Activated naive CD4-positive, alpha-beta T cell treated with anti-CD3 and anti-CD28 coated beads, Interleukin-2, amount 50 U/mL, for 16 hours (primary cell): ENCODE measurements at places on chromosomes 16 and 17.

GRCh38 chr17:75826561-75827307 lies 17.5 kb downstream of the UNC13D start:
- DNase-seq, result no peak

DNA sequence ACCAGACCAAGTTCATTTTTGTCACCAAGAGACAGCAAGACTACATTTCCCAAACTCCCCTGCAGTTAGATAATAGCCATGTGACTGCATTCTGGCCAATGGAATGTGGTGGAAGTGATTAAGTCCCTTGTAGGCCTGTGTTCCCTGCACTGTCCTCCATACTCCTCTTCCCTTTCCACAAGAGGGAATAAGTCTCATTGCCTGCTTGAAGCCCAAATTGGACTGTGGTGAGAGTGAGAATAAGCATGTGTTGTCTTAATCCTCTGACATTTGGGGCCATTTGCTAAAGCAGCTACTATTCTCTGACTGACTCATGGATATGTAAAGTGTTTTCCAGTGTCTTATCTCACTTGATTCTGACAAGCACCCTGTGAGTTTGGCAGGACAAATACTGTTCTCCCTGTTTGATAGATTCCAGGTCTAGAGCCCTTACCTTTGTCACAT lies 20.7 kb downstream of the PIK3R6 start:
- no peak for DNase-seq

- DNase-seq, result no peak
Observed at GRCh38 chr16:80543162-80543561, 2.4 kb downstream of the DYNLRB2 start.

GRCh38 chr16:75555213-75555706 lies 792 bp downstream of the TMEM231 start:
- no peak for DNase-seq

DNA sequence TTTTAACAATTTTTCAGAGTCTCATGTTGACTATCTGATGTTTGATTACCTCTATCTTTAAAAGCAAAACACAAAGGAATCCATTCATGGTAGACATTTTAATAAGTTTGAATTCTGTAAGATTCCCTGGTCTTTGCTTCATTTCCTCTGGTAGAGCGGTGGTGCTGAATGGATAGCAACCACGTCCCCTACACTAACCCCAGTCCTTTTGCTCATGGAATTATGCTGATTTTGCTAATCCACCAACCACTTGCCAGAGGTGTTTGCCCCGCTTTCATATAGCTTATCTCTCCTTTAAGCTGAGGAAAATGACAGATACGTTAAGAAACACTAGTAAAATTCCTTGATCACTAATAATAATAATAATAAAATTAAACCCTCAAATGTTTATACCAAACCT lies 9.5 kb downstream of the KCNJ16 start:
- DNase-seq, result no peak

- DNase-seq, result no peak
Observed at GRCh38 chr17:32859857-32860525, 16.9 kb downstream of the MYO1D start.

DNA sequence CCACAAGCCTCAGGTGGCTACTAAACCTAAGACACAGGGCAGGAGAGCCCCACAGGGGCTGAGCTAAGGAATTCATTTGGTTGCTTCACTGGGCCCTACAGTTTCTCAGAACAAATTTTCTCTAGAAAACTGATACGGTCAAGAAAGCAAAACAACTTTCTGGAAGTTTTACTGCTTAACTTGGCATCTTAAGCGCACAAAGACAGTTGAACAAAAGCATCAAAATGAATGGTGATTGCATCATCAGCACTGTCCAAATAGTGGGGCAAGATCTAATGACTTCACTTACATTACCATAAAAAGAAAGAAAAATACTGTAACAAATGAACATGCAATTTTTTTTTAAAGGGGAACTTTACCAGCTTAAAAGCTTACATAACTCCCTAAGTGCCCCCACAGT lies 47.6 kb downstream of the XPO6 start:
- DNase-seq, result no peak

DNA sequence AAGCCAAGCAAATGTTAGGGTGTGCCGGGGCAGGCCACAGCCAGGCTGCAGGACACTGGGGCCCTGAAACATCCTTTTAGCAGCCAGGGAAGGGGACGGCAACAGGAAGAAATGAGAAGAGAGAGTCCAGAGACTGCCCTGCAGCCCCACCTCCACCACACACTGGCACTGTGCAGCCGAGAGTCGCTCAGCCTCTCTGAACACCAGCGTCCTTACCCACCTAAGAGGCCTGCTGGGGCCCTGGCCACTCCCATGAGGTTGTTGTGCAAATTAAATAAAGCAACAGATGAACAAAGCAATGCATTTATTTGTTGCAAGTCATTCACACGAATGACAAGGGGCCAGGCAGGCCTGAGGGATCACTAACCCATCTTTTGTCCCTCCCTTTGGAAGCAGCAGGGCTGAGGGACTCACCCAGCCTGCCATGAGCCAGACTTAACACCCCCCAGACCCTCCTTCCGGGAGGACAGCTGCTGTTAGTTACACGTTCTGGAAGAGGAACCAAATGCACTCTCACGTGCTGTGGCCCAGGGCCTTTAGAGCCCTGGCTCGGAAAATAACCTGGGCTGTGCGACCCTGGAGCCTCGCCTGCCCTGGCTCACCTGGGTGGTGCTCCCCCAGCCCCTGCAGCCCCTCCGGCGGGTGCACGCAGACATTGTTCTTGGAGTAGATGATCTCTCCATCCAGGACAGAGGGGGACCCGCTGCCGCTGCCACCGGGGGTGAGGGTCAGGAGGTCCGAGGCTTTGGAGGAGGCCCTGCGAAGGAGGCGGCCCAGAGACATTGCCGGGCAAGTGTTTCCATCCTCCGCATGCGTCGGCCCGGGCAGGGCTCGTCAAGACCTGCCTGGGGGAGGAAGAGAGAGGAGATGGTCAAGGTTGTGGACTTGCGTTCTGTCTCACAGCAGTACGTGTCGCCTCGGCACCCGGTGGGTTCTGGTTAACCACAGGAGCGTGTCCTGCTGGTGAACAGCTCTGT lies 22.6 kb downstream of the TBC1D16 start:
- DNase-seq, result no peak

DNA sequence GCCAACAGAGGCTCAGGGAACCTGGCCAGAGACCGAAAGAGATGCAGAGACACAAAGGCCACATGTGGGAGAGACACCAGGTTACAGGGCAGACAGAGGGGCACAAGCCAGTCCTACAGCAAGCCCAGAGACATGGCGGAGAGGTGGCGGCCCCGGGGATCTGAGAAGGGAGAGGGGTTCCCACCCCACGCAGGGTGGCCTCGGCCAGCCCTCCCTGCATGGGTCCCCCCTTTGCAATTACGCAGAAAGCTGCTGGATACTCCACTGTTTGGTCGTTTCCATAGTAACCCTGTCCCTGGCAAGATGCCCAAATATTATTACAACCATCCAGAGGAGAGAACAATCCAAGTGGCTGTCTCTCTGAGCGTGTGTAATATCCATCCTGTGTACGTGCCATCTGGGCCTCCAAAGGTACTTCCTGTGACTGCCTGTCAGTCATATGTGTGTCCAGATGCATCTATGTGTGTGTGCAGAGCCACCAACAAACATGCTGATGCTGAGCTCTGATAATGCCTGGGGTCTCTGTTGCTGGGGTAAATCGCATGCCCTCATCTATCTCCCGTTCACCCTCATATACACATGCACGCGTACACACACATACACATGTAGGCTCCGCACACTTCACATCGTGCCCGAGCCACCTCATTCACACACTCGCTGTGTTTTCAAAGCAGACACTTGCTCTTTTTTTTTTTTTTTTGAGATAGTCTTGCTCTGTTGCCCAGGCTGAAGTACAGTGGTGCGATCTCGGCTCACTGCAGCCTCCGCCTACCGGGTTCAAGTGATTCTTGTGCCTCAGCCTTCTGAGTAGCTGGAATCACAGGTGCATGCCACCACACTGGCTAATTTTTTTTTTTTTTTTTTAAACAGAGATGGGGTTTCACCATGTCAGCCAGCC lies 5.5 kb downstream of the PCGF2 start:
- no peak for DNase-seq

DNA sequence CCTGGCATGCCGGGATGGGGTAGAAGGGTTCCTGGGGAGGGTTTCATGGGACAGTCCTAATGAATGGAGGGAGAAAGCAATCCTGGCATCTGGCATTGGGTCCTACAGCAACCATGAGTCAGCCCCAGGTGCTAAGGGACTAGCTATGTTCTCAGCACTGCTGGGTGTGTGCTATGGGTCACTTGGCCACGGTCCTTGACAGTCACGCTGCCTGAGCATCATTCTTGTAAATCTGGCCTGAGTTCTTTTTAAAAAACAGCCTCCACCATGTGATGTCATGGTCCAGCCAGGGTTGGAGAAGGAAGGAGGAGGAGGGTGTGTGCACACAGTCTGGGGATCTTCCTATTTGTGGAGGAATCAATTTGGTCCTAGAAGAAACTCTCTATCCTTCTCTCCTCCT lies 6.2 kb upstream of the RAMP2 start:
- no peak for DNase-seq

DNA sequence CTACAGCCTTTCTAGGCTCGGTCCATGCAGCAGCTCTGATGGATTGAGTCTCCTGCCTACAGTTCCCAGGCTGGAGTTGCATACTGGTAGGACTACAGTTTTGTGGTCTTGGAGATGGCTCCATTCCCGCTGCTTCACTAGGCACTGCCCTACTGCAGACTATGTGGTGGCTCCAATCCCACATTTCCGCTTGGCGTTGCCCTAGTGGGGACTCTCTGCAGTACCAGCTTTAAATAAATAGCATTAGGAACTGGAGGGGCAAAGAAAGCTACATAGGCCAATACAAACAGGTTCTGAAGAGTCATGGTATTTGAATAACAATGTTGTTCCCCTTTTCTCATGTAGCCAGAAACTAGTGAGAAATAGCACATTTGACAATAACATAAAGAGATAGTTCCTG lies 5.4 kb upstream of the GOSR2 start:
- no peak for DNase-seq

- no peak for DNase-seq
Observed at GRCh38 chr16:81657224-81657623, 121.9 kb upstream of the PLCG2 start.

GRCh38 chr17:76527430-76528111 lies 9.9 kb downstream of the CYGB start:
- peak; percentile 40 for DNase-seq

- DNase-seq, result no peak
Observed at GRCh38 chr17:45380991-45381390, 51.7 kb downstream of the ARHGAP27 start.

- DNase-seq, result no peak
Observed at GRCh38 chr16:5508371-5508770, 410.8 kb upstream of the EEF2KMT start.

DNA sequence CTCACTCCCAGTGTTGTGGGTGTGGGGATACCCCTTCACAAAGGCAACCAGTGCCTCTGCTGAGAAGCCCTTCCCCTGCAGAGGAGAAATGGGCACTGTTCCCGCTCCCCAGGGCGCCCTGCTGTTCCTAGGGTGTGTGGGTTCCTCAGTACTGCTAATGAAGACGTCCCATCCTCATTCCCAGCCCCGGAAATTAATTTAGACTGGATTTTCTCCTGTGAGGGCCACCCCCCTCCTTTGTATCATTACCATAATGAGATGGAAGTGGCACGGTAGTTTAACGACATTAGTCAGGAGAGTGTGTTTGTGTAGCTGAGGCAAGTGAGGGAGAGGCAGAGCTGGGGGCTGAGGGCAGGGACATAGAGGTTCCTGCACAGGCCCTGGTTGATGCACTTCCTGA lies 53.2 kb downstream of the PIPOX start:
- DNase-seq, result no peak

- no peak for DNase-seq
Observed at GRCh38 chr16:11907160-11907970, 8.4 kb downstream of the GSPT1 start.

GRCh38 chr17:80414508-80414802 lies 512 bp upstream of the ENDOV start:
- DNase-seq, result no peak

- DNase-seq, result no peak
Observed at GRCh38 chr16:88956546-88957432, 20.2 kb downstream of the CBFA2T3 start.

GRCh38 chr16:74623839-74624235 lies 16.9 kb upstream of the GLG1 start:
- DNase-seq, result no peak

DNA sequence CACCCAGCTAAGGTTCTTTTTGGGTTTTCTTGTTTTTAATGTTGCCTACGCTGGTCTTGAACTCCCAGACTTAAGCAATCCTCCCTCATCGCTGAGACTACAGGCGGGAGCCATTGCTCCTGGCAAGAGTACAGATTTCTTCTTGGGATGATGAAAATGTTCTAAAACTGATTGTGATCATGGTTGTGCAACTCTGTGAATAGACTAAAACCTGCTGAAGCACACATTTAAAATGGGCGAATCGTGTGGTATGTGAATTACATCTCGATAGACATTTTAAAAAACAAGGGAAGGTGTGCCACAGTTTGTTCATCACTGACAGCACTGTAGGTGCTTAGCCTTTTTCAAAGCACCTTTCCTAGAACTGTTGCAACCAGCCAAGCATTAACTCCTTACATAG lies 48.8 kb upstream of the CDH3 start:
- no peak for DNase-seq

DNA sequence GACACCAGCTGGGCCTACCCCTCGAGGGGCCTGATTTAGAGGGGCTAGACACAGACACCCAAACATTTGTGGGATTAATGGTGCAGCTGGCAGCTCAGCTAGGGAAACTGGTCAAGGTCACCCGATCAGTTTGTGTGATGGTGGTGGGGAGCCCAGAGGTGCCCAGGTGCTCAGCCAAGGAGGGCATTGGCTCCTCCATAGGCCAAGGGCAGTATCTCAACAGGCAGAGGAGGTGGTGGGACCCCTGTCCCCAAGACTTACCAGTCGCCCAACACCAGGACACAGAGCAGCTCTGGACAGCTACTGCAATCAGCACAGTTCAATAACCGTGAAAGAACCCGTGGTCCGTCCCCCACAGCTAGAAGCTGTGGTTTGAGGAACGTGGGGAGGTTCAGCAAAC lies 120.9 kb downstream of the C16orf78 start:
- DNase-seq, result no peak

DNA sequence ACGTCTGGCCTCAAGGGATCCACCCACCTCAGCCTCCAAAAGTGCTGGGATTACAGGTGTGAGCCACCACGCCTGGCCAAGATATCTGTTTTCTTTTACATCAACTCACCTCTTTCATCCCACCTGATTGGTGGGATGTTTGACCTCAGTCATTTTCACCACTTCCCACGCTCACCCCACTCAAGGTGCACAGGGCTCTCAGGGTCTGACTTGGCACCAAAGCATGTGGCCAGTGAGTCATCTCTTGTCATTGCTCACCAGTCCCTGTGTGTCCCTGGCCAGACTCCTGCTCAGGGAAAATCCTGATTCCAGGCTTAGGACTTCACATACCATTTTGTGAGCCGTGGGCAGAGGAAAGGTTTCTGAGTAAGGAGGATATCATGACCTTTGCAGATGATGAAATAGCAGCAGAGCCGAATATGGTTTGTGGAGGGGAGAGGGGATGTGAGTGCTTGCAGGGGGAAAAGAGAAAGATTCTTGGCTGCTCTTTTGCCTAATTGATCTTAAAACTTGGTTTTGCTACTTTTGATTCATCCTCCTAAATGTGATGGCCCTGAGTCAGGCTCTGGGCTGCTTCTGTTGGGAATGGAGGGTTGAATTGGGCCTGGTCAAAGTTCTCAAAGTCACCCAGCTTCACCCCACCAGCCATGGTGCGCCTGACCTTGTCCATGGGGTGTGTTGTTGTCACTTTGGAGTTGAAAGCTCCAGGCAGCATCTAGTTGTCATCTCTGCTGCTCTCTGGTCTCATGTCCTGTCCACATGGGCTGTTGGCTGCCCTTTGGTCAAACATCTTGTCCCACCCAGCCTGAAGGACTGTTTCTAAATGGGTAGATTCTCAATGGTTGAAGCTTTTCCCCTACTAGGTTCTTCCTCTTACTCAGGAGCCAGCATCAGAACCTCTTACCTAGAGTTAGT lies 6.0 kb upstream of the KCNH6 start:
- DNase-seq, result no peak
